ENCODE measurements at places on chromosomes 6 and 20. TPM values are rescaled to one million over a fixed set of nuclear protein-coding genes. Genes with fewer than 3 reads are reported as not detected.

GRCh38 chr6:10463491-10464481, 48.9 kb upstream of the TFAP2A start:
- DNase-seq: no peak
- H3K36me3 ChIP-seq: no peaks in the 10 kb centered on the region
- no peaks in the 10 kb centered on the region for H3K4me1 ChIP-seq
- no peak overlapping the region for H3K27ac ChIP-seq

- H3K4me1 ChIP-seq: no peaks in the 10 kb centered on the region
- no peaks in the 10 kb centered on the region for H3K36me3 ChIP-seq
- no peak overlapping the region for H3K27ac ChIP-seq
- no peak overlapping the region for H3K4me3 ChIP-seq
- no peaks in the 10 kb centered on the region for H3K27me3 ChIP-seq
These were observed 492.1 kb upstream of the CHD6 start for GRCh38 chr20:42110301-42110700.

- H3K27ac ChIP-seq: no peak overlapping the region
- DNase-seq: no peak
- no peaks in the 10 kb centered on the region for H3K27me3 ChIP-seq
- peaks cover 14% of the 10 kb centered on the region for H3K36me3 ChIP-seq
- peak overlapping the region; percentile 78 for H3K4me3 ChIP-seq
- H3K4me1 ChIP-seq: peaks cover 3% of the 10 kb centered on the region
These were observed 645 bp downstream of the DDX39B start for GRCh38 chr6:31541059-31541657.

DNA sequence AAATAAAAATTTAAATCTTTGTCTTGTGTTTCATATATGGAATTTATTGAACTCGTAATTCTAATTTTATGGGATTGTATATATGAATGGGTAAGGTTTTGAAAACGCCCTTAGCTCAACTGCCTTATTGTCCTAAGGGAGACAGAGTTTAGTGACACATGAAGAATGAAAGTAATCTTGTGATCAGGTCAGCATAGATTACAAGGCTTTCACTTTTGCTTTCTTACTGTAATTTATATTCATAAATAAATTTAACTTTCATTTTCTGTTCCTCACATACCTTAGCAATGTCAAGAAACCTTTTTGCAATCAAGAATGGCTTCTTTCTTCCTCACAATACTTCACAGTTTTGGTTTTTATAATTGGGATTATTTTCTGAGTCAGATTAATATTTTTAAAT, 14.4 kb downstream of the KPNA5 start:
- no peak overlapping the region for H3K4me3 ChIP-seq
- H3K27me3 ChIP-seq: no peaks in the 10 kb centered on the region
- no peak overlapping the region for H3K27ac ChIP-seq
- no peak for DNase-seq

- H3K4me3 ChIP-seq: no peak overlapping the region
- no peak for DNase-seq
- no peaks in the 10 kb centered on the region for H3K4me1 ChIP-seq
- no peaks in the 10 kb centered on the region for H3K27me3 ChIP-seq
- H3K36me3 ChIP-seq: no peaks in the 10 kb centered on the region
These were observed 82.8 kb downstream of the COL9A1 start for GRCh38 chr6:70219943-70220613.

DNA sequence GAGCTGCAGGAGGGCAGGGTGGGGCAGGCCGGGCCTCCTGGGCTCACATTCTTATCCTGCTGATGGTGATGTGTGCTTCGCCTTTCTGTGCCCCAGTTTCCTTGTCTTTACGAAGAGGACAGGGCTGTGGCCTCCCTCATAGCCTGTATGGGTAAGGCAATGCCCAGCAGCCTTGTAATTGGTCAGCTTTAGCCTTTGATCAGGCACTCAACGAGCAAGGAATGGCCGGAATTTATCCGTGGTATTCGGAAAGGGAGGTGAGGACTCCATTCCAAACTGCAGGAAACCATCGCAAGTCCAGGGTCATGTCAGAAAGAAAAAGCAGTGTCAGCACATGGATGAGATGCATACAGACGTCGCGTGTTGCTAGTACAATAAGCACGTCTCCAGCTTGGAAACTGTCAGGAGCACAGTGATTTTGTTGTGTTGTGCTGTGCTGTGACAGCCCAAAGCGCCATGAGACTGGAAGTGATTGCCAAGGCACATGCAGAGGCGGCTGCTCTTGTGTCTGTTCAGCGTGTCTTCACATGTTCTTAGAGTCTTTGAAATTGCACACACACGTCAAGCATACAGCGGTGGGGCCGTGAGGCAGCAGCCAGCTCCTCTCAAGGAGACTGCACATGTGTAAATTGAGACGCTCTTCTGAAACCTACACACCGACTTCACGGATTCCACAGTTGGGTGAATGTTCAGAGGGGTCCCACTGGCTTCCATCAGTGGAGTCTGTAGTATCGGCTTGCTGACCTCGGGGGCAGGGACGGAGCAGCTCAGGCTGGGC, 6.2 kb downstream of the SS18L1 start:
- no peaks in the 10 kb centered on the region for H3K27me3 ChIP-seq
- H3K36me3 ChIP-seq: no peaks in the 10 kb centered on the region
- no peak for DNase-seq
- no peak overlapping the region for H3K27ac ChIP-seq
- H3K4me3 ChIP-seq: no peak overlapping the region

- H3K27ac ChIP-seq: no peak overlapping the region
- H3K27me3 ChIP-seq: no peaks in the 10 kb centered on the region
- H3K4me1 ChIP-seq: no peaks in the 10 kb centered on the region
These were observed 16.3 kb downstream of the RAD21L1 start for GRCh38 chr20:1242099-1242498.

DNA sequence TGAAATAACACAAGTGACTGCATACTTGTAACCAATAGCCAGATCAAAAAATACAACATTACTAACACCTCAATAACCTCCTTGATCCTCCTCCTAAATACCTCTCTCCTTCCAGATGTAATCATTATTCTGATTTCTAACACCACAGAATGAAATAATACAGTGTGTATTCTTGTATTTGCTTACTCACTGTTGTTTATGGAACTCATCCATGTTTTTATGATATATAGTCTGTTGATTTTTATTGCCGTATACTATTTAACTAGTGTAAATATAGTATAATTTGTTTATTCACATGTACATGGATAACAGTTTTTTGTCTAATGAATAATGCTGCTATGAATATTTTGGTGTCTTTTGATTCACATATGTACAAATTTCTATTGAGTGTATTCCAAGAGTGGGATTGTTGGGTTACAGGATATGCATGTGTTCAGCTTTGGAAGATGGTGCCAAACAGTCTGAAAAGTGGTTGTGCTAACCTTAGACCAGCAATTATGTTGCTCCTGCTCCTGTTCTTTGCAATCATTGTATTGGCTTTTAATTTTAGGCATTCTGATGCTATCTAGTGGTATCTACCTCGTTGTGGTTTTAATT, 11.5 kb downstream of the TTK start:
- no peaks in the 10 kb centered on the region for H3K36me3 ChIP-seq
- no peak overlapping the region for H3K4me3 ChIP-seq
- H3K27ac ChIP-seq: no peak overlapping the region
- no peak for DNase-seq

GRCh38 chr6:104710543-104711335, 149.0 kb downstream of the HACE1 start:
- no peaks in the 10 kb centered on the region for H3K36me3 ChIP-seq
- no peak overlapping the region for H3K27ac ChIP-seq
- no peak for DNase-seq
- H3K27me3 ChIP-seq: no peaks in the 10 kb centered on the region
- no peak overlapping the region for H3K4me3 ChIP-seq
- no peaks in the 10 kb centered on the region for H3K4me1 ChIP-seq

DNA sequence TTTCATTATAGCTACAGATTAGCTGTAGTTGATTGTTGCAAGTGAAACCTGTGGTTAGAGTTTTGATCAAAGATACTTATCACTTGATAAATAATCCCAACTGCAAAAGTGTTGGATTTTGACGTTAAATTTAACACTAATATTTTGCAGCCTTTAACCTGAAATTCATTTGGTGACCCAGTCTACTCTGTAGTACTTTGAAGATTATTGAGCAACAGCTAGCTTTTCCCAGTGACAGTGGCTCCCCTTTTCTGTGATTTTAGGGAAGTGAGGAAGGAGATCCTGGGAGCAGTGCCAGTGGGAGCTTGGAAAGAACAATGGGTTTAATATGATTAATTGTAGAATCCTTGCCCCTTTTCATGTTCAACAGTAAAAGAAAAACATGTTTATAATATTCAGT, 76.9 kb downstream of the NCOA3 start:
- H3K36me3 ChIP-seq: no peaks in the 10 kb centered on the region
- no peak overlapping the region for H3K27ac ChIP-seq
- no peak for DNase-seq
- no peaks in the 10 kb centered on the region for H3K27me3 ChIP-seq

- H3K27me3 ChIP-seq: no peaks in the 10 kb centered on the region
These were observed 224 bp downstream of the MPC1 start for GRCh38 chr6:166382500-166382932.

- no peak for DNase-seq
- no peak overlapping the region for H3K27ac ChIP-seq
- no peak overlapping the region for H3K4me3 ChIP-seq
- H3K4me1 ChIP-seq: no peaks in the 10 kb centered on the region
These were observed 70.8 kb downstream of the TULP4 start for GRCh38 chr6:158383057-158383456.

DNA sequence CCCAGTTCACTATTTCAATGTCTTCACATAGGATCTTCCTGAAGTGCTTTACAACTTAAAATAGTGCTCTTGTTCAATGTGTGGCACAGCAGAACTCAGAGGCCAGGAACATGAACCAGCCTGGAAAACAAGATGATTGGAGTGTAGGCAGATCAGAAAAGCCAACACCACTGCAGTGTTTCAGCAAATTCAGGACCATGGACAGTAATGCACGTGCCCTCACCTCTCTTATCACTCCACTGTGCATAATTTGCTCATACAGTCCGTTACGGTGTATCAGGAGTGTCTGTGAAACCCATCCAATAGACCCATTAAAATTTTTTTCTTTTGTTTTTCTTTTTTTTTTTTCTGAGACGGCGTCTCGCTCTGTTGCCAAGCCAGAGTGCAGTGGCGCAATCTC, 27.6 kb upstream of the HACE1 start:
- no peaks in the 10 kb centered on the region for H3K36me3 ChIP-seq
- H3K27me3 ChIP-seq: peaks cover 1% of the 10 kb centered on the region
- no peak for DNase-seq
- no peaks in the 10 kb centered on the region for H3K4me1 ChIP-seq
- H3K27ac ChIP-seq: no peak overlapping the region

DNA sequence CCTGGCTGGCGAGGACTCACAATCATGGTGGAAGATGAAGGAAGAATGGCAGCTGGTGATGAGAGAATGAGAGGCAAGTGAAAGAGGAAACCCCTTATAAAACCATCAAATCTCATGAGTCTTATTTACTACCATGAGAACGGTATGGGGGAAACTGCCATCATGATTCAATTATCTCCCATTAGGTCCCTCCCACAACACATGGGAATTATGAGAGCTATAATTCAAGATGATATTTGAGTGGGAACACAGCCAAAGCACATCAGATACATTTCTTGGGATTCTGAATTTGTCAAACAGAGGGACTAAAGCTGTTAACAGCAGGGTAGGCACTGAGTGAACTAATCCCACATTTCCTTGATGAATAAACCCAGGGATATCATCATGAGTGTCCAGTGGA, 116.2 kb upstream of the PLCB4 start:
- no peaks in the 10 kb centered on the region for H3K4me1 ChIP-seq
- H3K27ac ChIP-seq: no peak overlapping the region
- no peak for DNase-seq
- no peaks in the 10 kb centered on the region for H3K36me3 ChIP-seq
- no peak overlapping the region for H3K4me3 ChIP-seq

- H3K4me3 ChIP-seq: no peak overlapping the region
- no peaks in the 10 kb centered on the region for H3K4me1 ChIP-seq
- H3K27me3 ChIP-seq: no peaks in the 10 kb centered on the region
These were observed 127.0 kb upstream of the LRFN2 start for GRCh38 chr6:40714143-40714542.

DNA sequence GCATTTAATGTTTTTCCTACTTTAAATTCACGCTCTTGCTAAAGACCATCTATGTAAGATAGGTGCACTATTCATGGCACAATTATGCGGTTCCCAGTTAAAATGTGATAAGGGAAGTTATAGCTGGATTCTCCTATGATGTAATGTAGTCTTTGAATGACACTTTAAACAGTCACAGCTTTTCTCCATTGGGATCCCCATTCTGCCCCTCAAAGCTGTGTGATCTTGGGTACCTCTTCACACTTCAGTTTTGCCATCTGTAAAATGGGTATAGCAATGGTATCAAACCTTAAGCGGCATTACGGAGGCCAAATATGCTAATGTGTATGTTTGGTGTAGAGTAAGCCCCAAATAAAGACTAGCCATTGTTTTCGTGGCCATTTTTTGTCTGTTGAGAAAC, 64.7 kb upstream of the ZNF217 start:
- H3K4me1 ChIP-seq: no peaks in the 10 kb centered on the region
- no peak for DNase-seq
- no peak overlapping the region for H3K27ac ChIP-seq
- H3K27me3 ChIP-seq: no peaks in the 10 kb centered on the region

- no peaks in the 10 kb centered on the region for H3K27me3 ChIP-seq
- H3K4me1 ChIP-seq: no peaks in the 10 kb centered on the region
- H3K36me3 ChIP-seq: no peaks in the 10 kb centered on the region
- H3K27ac ChIP-seq: no peak overlapping the region
- no peak for DNase-seq
These were observed 48.7 kb upstream of the ERVFRD-1 start for GRCh38 chr6:11160199-11160598.

GRCh38 chr20:18258126-18258860, 30.0 kb upstream of the ZNF133 start:
- no peak for DNase-seq
- no peaks in the 10 kb centered on the region for H3K4me1 ChIP-seq
- H3K36me3 ChIP-seq: no peaks in the 10 kb centered on the region
- H3K27me3 ChIP-seq: no peaks in the 10 kb centered on the region

- no peak overlapping the region for H3K27ac ChIP-seq
- no peak overlapping the region for H3K4me3 ChIP-seq
- no peaks in the 10 kb centered on the region for H3K36me3 ChIP-seq
- no peaks in the 10 kb centered on the region for H3K4me1 ChIP-seq
- peak; percentile 88 for DNase-seq
These were observed 20.2 kb upstream of the TNFAIP3 start for GRCh38 chr6:137846772-137847313.

DNA sequence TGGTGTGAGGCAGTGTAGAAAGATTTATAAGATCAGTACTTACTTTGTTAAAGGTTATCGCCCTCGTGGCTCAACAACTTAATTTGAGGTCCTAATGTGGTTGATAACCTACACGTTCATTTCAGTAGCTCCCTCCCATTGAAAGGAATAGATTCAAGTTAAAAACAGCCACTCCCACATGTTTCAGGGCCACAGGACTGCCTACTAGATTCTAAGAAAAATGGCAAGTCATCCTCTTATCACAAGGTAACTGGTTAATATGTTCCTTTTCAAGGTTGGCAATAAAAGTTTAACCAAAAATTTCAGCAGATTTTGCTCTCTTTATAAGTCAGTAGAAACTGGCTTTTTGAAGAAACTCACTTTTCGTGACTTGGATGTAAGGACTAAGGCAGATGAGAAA, 17.1 kb downstream of the GSTA2 start:
- no peak for DNase-seq
- no peaks in the 10 kb centered on the region for H3K36me3 ChIP-seq
- H3K4me3 ChIP-seq: no peak overlapping the region

- no peak overlapping the region for H3K4me3 ChIP-seq
- no peaks in the 10 kb centered on the region for H3K27me3 ChIP-seq
- no peak for DNase-seq
- H3K36me3 ChIP-seq: no peaks in the 10 kb centered on the region
These were observed 89.7 kb downstream of the LY86 start for GRCh38 chr6:6678185-6678671.

The SLC17A3 gene
- not detected for total RNA-seq

The HSPA1L gene
- 1.9 TPM for total RNA-seq

The OPN5 gene
- total RNA-seq: not detected

Data from aorta (tissue), 5 donors.